Stimulated activated naive CD4-positive, alpha-beta T cell (primary cell): ENCODE measurements at places on chromosomes 13 and 19.
A peak's percentile ranks its signal among the peaks of the same experiment; 100 is the strongest.

DNA sequence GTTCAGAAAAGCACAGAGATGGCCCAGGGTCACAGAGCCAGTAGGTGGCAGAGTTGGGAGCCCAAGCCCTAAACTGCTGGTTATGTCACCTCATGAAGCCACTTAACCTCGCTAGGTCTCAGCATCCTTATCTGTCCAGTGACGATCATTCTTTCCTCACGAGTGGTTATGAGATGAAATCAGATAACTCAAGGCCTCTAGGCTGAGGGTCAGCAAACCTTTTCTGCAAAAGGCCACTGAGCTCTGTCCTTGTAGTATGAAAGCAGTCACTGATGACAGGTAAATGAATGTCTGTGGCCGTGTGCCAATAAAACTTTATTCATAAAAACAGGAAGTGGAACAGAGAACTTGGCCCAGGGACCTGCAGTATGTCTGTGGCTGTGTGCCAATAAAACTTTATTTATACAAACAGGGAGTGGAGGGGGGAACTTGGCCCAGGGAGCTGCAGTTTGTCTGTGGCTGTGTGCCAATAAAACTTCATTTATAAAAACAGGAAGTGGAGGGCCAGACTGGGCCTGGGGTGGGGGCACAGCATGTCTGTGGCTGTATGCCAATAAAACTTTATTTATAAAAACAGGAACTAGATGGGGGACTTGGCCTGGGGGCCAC lies 71.2 kb downstream of the GNG7 start:
- DNase-seq = no peak

DNA sequence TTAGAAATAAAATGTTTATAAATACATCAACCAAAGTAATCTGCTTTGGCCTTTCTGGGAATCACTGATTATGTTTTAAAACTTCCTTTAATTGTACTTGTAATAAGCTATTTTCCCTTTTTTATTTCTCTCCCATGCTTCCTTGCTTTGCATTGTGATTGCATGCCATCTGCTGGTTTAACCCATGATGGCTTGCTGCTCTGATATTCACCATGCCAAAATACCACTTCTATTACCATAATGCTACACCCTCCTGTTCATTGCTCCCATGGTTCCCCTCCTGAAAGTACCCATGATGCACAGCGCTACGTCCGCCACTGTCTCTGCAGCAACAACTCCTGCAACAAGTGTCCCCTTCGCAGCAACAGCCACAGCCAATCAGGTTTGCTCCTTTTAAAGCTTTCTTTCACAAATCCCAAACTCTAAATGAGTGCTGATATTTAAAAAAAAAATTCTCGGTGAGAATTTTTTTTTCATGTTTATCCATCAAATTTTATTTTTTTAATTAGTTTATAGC lies 67.7 kb upstream of the RAP2A start:
- DNase-seq = no peak

- no peak for DNase-seq
Observed at GRCh38 chr19:13095934-13096927, 6.4 kb downstream of the LYL1 start.

DNA sequence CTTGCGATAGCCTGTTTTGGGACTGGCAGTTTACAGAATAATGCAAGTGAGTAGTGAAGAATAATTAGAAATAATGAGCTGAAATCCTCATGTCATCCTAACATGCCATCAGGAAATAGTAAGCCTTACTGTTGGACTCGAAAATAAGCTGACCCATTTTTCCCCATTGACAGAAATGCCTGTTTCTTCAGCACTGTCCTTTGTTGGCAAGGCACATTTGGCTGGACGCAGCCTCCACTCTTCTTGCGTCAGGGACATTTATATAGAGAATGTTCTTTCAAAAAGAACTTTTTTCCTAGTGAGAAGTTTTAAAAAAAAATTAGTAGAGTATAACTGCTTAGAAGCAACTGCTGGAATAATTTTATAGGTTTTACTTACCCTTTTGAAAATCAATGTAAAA lies 47.1 kb downstream of the ARHGAP35 start:
- DNase-seq = no peak

- no peak for DNase-seq
Observed at GRCh38 chr19:2487842-2488241, 11.9 kb downstream of the GADD45B start.

DNA sequence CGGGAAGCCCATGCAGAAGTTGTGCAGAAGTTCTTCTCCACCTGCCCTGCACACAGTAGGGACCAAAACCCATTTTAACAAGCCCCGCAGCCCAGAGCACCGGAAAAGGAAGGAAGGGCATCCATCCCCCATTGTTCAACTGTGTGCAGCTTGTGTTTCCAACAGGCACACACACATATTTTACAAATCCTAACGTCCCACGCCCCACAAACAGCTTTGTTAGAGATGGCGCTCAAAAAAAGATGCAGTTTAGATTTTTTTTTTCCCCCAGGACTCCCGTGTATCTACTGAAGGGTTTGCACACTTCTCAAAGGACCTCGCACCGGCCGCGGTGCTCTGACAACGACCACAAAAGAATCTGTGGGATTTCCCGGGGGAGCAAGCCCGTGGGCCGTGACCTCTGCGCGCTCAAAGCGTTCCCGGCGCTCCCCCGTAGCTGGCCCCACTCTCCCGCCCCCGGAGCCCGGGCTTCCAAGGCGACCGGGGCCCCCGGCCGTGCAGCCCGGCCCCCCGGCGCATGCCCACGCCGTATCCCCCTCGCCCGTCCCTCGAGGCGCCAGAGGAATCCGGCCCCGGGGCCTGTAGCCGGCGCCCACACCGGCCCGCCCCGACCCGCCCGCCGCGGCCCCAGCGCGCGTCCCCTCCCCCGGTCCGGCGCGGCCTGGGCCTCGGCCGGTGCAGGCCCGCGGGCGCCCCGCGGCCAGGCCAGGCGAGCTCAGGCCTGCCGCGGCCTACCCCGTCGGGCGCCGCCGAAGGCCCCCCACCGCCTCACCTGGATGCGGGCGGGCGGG lies 523 bp downstream of the ELAVL1 start:
- peak; percentile 16 for DNase-seq

DNA sequence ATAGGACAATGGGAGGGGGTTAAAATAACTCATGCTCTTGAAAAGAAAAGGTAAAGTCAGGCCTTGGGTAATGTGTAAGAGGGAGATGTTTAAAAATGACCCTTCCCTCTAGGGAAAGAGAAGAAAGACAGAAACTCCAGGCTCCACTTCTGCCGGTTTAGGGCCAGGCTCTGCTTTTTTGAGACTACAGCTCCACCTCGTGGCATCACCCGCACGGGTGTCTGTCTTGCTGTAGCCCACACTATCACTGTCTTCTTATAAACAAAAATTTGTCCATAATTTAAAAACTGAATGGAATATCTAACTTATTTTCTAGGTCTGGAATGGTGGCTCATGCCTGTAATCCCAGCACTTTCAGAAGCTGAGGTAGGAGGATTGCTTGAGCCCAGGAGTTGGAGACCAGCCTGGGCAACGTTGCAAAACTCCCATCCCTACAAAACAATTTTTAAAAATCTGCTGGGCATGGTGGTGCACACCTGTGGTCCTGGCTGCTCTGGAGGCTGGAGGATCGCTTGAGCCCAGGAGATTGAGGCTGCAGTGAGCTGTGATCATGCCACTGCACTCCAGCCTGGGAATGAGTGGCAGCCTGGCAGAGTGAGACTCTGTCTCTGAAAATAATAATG lies 65.1 kb upstream of the GTF3A start:
- DNase-seq = peak; percentile 24

DNA sequence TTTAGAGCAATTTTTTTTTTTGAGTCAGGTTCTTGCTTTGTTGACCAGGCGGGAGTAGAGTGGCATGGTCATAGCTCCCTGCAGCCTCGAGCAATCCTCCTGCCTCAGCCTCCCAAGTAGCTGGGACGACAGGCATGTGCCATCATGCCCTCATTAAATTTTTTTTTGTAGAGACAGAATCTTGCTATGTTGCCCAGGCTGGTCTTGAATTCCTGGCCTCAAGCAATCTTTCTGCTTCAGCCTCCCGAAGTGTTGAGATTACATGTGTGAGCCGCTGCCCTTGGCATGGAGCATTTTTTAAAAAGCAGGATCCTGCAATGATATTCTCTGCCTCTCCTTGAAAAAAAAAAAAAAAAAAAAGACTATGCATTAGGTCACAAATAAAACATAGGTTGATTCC lies 5.9 kb downstream of the GPR32 start:
- no peak for DNase-seq

DNA sequence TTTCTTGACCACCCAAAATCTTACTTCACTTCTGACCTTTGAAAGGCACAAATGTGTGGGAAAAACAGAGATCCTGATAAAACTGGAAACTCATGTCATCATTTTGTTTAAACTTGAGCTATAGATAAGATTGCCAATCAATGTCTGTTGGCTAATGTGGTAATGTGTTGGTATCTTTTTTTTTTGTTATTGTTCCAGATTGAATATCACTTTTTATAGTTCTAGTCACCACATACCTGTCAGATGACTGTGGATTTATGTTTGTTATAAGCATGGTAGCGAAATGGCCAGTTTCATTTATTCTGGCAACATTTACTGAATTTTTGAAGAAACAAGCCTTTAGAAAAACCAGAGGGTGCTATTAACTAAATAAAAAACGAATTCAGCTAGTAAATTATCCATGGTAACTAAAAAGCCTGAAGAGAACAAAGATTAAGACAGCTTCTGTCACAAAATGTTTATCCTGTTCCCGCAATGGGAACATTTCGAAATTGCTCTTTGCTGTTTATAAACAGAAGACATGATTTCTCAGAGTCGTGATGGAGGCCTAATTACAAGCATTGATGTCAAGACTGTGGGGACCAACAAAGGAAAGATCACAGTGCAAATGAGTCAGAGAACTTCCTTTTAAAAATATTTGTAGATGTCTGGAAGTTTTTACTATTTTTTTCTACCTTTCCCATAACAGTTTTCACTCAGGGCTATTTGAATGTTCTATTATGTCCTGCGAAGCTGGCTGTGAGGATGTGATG lies 82.9 kb upstream of the POSTN start:
- no peak for DNase-seq

DNA sequence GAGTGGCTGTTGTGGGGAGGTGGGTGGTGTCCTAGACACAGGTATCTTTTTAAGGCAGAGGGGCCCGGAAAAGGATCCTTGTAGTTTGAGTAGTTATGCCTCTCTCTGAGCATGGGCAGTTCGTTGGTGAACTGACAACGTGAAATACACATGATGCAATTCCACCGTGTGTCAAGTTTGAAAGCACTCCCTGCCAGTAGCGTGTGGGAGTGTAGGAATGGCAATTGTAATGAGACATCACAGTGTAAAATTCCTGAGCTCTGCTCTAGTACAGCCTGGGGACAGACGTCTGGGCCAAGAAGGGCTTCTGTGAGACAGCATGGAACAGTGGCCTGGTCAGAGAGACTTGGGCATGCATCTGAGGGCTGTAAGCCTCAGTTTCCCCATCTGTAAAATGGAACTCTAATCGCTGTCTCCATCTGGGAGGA lies 10.4 kb upstream of the ASF1B start:
- no peak for DNase-seq

DNA sequence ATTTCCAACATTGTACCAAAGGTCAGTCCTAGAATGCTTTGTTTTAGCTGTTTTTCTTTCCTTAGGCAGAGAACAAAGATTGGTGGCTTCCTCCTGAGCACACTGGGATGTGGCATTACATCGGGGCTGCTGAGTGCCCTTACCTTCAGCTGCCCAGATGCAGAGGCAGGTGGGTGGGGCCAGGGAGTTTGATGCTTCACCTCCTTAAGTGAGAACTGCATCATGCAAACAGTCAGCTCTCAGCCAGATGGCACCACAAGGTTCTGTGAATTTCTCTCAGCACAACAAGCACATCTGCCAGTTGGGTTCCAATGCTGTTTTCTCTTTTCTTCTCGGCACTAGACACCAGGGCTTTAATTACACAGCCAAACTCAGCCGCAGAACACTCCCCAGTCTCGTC lies 87.4 kb upstream of the UBL3 start:
- DNase-seq = peak; percentile 40

GRCh38 chr13:31038834-31039552 lies 106.5 kb downstream of the TEX26 start:
- DNase-seq = no peak

- DNase-seq = no peak
Observed at GRCh38 chr19:28396287-28396831, 816.6 kb downstream of the UQCRFS1 start.

DNA sequence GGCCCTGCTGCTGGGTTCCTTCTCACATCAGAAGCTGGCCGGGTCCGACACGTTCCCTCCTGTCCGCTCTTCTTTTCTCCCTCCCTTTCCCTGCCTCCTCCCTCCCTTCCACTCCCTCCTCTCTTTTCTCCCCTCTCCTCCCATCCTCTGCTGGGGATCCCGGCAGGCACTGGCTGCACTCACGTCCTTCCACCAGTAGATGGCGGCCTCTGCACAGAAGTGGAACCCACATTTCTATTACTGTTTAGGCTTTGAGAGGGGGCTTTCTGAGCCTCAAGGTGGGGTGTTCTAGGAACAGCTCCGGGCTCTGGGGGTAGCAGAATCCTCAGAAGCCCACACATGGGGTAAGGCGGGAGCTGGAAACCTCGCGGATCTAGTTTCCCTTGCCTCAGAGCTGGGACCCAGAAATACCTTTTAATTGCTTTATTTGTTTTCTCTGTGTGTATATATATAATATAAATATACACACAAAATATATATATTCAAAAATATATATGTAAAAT lies 294.2 kb downstream of the ZNF536 start:
- no peak for DNase-seq

- no peak for DNase-seq
Observed at GRCh38 chr19:49862391-49863253, 4.8 kb downstream of the PNKP start.

DNA sequence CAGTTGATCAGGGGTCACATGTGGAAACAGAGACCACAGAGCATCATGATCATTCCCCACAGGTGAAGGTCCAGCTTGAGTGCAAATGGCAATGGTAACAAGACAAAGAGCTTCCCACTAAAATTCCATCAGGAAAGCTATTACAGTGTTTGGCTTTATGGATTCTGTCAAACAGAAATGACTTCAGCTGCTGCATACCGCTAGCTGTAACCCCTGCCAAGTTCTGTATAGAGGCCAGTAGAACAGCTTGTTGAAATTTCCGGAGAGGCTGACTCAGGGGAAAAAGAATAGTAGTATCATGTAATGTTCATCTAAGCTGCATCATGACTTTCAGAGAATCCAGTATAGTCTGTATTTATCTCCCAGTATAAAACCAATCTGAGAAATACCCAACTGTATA lies 1704.7 kb downstream of the SLITRK5 start:
- DNase-seq = no peak
